Hematopoietic multipotent progenitor cell treated with erythropoietin and hydrocortisone succinate and interleukin-3 and kit ligand, for 4 days (in vitro differentiated cells): ENCODE measurements at places on chromosomes 6 and 20.

- DNase-seq = no peak
Observed at GRCh38 chr6:130269969-130270635, 47.4 kb upstream of the SAMD3 start.

DNA sequence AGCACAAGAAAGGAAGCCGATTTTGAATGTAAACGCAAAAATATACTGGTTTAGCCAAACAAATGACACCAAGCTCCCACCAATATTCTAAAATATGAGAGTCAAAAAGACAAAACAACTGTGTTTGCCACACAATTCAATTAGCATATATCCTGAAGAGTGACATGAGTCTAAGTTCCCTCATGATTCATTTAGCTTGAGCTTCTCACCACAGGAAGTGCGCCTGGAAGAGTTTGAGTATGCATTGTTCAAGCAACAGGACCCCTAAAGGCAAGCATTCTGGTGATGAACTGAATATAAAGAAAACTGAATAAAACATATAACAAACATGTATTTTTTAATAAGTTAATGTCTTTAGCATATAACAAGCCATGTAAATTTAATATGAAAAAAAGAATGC lies 115.2 kb upstream of the RUNX2 start:
- no peak for DNase-seq

- DNase-seq = no peak
Observed at GRCh38 chr6:50249493-50249892, 199.8 kb upstream of the DEFB112 start.

DNA sequence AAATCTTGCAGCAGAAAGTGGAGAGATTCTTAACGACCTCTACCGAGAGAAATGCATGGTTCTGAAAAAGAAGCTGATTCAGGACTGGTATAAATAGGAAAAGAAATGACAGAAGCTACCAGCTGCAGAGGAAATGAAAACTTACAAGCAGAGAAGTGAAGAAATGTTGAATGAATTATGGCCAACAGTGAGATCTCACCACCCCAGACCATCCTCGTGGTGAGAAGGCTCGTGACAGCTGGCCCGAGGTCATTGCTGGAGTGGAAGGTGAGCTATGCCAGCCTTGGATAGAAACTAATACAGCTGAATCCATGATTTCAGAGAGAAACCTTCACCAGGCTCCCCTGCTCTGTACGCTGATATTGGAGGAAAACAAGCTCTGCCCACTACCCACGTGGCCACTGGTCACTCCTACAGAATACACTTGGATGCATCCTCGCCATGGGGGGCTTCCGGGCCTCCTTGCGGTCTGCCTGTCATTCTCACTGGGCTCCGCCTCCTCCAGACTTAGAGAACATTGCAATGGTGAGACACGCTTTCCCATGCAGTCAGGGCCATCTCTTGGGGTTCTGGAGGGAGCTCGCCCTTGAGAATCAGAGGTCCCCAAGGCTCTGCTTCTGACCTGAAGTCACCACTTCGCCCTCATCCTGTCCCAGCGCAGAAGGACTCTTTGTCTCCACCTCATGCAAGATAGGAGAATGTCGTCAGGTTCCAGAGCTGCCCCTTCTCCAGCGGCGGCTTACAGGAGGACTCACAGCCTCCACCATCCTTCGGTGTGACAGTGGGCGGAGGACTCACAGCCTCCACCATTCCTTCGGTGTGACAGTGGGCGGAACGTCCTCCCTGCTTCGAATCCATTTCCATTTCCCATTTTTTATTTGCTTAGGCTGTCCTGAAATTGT lies 10.6 kb upstream of the TUBB2B start:
- no peak for DNase-seq

DNA sequence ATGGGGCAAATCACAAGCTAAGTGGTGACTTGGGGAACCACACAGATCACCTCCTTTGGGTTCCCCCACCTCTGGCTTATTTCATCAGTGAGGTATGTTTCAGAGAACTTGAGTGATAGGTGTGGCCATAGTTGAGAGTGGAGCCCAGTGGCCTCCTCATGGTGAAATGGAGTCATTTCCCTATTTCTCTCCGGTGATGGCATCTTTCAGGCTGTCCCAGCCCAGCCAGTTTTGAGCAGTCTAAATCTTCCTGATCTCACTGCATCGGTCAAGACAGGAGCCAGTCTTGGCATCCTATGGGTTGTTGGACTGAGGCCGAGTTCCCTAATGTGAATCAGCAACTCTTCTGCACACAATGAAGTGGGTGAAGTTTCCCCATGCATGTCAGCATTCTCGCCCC lies 132.4 kb downstream of the EYA2 start:
- no peak for DNase-seq

- no peak for DNase-seq
Observed at GRCh38 chr6:167116838-167117228, 6.1 kb upstream of the CCR6 start.

- no peak for DNase-seq
Observed at GRCh38 chr20:63831646-63831992, 555 bp upstream of the ZBTB46 start.

GRCh38 chr6:119978274-119978889 lies 628.8 kb upstream of the MAN1A1 start:
- peak; percentile 61 for DNase-seq

- no peak for DNase-seq
Observed at GRCh38 chr6:93580446-93580845, 161.1 kb upstream of the EPHA7 start.

- no peak for DNase-seq
Observed at GRCh38 chr20:55974491-55975202, 30.7 kb downstream of the CBLN4 start.

DNA sequence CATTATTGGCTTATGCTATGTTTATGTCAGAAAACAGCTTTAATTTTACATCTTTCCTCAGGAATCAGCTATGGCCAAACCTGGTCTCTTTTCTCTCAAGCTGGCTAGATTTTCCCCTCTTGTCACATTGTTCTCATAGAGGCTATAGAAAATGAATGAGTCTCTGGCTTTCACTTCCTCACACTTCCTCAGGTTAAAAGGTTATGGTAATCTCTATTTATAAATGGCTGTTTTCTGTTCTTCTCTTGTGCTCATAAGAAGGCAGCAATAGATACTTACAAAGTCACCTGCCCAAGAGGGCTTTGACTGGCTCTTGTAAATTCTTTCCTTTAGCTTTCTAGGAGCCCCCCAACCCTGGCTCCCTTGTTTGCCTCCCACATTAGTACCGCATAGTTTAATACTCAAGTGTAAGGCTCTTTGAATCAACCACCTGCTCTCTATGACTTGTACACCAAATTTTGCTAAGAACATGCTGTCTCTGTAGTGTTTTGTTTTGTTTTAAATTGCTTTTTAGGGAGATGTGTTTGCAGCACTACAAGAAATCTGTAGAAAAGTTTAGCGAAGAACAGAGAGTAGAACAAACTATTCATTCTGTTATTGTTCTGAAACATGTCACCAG lies 897.4 kb upstream of the CITED2 start:
- no peak for DNase-seq

DNA sequence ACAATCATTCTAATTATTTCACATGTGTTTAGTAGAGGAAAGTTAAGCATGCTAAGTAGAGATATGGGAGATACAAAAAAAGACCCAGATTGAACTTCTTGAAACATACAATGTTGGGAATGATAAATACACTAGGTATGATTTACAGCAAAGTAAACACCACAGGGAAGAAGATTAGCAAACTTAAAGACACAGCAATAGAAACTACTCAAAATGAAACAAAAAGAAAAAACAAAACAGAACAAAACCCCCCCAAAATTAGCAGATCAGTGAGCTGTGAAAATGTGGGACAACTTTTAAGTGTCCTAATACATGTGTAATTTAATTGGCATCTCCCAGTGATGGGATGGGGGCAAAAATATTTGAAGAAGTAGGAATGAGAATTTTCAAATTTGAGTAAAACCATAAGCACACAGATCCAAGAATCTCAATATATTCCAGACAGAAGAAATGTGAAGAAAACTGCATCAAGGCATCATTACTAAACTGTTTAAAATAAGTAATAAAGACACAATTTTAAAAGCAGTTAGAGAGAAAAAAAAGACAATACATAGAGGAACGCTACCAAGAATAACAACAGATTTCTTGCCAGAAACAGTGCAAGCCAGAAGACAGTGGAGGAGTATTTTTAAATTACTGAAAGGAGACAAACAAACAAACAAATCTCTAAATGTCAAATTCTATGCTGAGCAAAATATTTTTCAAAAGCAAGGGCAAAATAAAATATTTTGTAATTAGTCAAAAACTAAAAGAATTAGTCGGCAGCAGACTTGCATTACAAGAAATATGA lies 473.7 kb downstream of the QKI start:
- no peak for DNase-seq

DNA sequence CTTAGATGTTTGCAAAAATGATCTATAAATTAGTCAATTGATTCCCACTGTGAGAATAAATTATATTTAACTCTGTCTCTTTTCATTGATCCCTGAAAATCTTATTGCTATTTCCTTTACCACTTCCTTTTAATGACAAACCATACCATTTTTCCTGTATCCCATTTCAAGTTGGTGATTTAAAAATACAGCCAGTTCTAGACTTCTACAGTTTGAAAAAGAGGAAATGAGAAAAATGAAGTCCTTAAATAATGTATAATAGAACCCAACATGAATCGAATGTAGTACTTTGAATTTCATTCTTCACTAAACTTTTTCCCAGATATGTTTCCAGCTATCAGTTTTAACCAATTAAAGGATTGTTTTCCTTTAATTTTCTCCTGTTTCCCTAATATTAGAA lies 29.5 kb upstream of the SDHAF4 start:
- no peak for DNase-seq

GRCh38 chr6:43263314-43264178 lies 20.3 kb downstream of the TTBK1 start:
- peak; percentile 88 for DNase-seq

DNA sequence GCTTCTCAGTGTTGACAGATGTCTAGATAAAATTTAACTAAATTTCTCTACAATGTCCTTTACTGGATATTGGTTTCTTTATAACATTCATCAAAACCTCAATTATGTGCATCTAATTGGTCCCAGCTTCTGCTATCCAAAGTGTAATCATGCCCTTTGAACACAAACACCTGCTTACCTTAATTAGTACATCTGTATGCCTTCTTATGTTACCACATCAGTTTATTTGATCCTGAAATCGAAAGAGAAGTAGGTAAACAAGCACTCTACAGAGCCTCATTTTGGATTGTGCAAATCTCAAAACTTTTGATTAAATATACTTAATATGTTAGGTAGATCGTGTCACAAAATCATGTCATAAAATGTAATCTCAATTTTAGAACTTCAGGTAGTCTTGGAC lies 36.5 kb downstream of the TAB2 start:
- DNase-seq = no peak

GRCh38 chr6:45378334-45378926 lies 696 bp upstream of the SUPT3H start:
- DNase-seq = peak; percentile 70
